ENCODE measurements at places on chromosomes 2 and 18.
A peak's percentile ranks its signal among the peaks of the same experiment; 100 is the strongest.

GRCh38 chr18:2240311-2240705, 331.0 kb downstream of the METTL4 start:
- no peak for DNase-seq

- no peak for DNase-seq
These were observed 453.9 kb upstream of the TRIB2 start for GRCh38 chr2:12262681-12263436.

DNA sequence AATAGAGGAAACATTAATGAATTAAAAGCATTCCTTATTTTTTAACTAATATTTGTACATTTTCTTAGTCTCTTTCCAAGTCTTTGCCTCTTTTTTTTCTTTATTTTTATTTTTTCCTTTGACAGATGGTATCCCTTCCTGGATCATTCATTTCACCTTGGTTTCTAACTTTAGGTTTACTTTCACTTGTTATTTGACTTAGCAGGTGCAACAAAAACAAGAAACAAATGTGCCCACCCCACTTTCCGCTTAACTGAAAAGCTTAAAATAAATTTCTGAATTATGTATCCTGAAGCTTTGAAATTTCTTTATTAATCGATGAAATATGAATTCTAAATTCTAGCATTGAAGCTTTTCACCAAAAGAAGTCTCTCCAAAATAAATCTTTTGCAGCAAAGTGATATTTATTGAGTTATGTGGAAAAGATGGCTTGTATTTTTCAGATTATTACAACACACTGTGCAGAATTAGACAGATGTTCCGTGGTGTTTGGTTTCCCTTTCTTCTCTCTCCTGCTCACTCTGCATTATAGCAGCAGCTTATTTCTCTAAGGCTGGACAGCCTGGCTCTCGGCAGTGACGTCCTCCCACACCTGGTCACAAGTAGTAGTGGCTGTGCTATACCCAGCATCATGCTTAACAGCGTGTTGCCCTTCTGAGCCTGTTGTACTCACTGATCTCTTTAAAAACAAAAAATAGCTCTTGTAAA, 99.1 kb upstream of the ZNF397 start:
- no peak for DNase-seq

DNA sequence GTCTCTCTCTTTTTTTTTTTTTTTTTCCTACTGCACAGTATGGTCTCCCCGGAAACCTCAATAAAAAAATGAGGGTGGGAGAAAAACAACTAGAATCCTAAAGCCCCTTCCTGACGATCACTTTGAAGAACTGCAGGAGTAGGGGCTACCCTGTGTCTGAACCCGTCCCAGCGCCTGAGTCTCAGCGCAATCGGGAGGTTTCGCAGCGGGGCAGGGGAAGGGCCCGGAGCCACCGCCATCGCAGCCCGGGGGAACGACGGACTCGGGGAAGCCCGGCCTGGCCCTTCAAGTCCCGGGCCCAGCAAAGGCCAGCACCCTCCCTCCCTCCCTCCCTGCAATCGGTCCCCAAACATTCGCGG, 411 bp downstream of the NARS1 start:
- peak; percentile 77 for DNase-seq

- DNase-seq = no peak
These were observed 137.0 kb downstream of the BCL11A start for GRCh38 chr2:60416221-60417008.

- peak; percentile 54 for DNase-seq
These were observed 22.3 kb downstream of the TMEM18 start for GRCh38 chr2:654896-655295.

DNA sequence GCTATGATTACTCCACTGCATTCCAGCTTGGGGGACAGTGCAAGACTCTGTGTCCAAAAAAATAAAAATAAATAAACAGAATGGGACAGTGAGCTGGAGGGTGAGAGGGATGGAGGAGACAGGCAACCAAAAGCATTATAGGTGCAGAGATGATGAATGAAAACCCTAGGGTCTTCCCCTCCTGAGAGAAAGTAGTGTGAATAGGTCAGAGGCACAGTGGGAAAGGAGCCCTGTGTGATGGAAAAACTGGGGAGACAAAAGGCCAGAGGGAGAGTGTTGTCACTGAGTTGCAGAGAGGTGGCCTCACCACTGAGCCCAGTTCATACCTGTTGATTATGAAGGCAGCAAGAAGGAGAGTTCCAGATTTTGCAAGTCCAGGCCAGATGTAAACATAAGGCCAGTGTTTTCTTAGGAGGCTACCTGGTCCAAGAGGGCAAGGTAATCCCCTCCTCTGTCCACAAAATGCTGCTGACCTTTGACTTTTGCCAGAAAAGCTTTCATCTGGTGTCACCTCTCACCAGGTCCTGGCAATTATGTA, 17.6 kb upstream of the AGFG1 start:
- no peak for DNase-seq

DNA sequence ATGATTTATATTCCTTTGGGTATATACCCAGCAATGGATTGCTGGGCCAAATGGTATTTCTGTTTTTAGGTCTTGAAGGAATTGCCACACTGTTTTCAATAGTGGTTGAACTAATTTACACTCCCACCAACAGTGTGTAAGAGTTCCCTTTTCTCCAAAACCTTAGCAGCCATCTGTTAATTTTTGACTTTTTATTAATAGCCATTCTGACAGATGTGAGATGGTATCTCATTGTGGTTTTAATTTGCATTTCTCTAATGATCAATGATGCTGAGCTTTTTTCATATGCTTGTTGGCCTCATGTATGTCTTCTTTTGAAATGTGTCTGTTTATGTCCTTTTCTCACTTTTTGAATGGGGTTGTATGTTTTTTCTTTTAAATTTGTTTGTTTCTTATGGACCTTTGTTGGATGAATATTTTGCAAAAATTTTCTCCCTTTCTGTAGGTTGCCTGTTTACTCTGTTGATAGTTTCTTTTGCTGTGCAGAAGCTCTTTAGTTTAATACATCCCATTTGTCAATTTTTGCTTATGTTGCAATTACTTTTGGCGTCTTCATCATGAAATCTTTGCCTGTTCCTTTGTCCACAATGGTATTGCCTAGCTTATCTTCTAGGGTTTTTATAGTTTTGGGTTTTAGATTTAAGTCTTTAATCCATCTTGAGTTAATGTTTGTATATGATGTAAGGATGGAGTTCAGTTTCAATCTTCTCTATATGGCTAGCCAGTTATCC, 119.7 kb upstream of the XIRP2 start:
- DNase-seq = no peak

GRCh38 chr18:48889115-48889941, 61.4 kb downstream of the SMAD7 start:
- peak; percentile 81 for DNase-seq

DNA sequence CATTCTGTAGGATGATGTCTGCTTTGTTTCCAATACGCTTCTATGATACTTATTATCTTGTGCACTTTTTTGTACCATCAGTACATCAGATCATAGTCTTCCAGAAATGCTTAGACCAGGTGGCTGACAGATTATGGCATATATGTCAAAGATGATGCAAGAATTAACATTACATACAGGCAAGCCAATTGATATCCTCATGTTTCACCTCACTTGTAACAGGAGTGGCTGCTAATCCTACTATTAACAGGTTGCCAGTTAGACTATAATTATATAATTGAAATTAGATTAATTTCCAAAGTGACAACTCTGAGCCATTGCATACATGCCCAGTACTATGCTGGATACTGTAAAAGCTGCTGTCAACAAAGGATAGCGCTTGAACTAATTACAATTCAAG, 77.2 kb downstream of the TLK1 start:
- DNase-seq = no peak

DNA sequence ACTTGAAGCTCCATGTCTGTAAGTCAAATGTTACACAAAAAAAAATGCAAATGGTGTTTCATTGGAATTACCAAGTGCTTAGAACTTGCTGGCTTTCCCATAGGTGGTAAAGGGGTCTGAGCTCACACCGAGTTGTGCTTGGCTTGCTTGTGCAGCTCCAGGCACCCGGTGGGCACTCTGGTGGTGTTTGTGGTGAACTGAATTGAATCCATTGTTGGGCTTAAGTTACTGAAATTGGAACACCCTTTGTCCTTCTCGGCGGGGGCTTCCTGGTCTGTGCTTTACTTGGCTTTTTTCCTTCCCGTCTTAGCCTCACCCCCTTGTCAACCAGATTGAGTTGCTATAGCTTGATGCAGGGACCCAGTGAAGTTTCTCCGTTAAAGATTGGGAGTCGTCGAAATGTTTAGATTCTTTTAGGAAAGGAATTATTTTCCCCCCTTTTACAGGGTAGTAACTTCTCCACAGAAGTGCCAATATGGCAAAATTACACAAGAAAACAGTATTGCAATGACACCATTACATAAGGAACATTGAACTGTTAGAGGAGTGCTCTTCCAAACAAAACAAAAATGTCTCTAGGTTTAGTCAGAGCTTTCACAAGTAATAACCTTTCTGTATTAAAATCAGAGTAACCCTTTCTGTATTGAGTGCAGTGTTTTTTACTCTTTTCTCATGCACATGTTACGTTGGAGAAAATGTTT, 97.9 kb upstream of the IL1R2 start:
- DNase-seq = no peak

GRCh38 chr2:240320204-240320993, 115.1 kb upstream of the GPC1 start:
- peak; percentile 72 for DNase-seq

DNA sequence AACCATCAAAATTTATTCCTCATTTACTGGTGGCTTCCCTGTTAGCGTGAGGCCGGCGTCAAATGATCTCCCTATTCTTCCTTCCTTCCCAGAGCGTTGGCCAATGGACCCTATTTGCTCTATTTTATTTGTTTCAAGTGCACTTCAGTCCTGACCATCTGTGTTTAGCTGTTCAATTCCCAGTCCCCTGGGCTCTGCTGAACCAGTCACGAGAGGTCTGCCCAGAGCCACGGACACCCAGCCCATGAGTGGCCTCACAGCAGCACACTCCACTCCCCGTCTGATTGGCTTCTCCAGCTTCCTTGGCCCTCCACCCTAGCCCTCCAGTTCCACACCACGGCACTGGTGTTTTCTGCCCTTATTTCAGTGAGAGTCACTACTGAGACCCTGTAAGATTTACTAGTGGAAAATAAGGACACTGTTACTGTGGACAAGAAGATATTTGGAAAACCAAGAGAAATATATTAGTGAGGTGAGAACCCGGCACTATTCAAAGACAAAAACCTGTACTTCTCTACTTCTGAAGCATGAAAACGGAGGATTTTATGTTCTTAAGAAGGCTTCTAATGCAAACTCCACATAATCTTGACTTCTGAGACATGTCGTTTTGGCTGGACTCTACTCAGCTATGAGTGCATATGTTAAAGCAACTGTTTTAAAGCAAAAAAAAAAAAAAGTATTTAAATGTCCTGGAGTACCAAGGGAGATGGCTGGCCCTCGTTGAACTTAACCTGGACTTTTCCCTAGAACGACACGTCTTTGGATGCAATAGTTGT, 86.6 kb downstream of the COL6A3 start:
- DNase-seq = no peak

DNA sequence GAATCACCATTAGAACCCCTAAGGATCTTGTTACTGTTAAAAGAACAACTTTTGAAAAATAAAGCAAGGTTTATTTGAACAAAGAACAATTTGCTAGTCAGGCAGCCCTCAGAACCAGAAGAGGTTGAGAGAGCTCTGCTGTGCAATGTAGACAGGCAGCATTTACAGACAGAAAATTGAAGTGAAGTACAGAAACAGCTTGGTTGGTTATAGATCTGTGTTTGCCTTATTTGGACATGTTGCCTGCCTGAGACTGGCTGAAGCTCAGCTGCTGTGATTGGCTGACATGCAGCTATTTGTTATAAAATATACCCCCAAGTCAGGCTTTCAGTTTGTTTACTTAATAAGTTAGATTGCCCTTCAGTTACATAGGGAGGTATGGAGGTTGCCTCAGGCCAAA, 12.5 kb downstream of the MSTN start:
- DNase-seq = no peak

DNA sequence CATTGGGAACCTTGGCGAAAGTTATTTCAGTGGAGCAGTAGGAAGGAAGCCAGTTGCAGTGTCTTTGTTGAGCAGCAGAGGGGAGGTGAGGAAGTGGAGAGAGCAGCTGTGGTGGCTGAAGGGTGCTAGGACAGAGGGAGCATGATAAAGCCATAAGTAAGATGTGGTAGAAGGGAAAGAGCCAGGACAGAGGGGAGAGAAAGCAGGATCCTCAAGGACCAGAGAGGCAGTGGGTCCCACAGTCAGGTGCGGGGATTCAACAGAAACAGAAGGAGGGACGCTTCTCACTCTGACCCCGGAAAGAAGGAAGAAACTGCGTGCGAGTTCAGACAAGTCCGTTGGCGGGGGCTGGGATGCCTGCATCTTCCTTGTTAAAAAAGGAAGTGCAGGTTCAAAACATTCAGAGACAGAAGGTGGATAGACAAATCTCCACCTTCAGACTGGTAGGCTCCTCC, at the start of gene CXCR2:
CXCR2 (plus strand) TSS at position 403 of the 455 bp plus-strand sequence. CDS start 8,774 bp downstream, outside the sequence.
- no peak for DNase-seq

DNA sequence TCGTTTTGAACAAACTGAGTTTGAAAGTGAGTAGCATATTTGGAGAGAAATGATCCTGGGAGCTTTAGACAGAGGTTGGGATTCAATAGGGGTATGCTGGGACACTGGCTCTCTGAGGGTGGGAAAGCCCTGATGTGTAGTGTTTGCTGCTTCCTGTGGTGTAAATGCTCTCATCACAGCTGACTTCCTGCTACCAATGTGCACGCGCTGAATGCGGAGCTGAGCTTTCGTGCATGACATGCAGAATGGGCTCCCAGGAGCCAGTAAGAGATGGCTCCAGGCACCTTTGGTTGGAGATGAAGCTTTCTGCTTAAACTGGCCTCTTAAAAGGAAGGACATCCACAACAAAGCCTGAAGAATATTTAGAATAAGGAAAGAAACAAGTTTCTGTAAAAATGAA, 224.1 kb upstream of the CCDC150 start:
- no peak for DNase-seq

- no peak for DNase-seq
These were observed 41.9 kb upstream of the TANC1 start for GRCh38 chr2:158926478-158926948.

- no peak for DNase-seq
These were observed 7.1 kb upstream of the FIGLA start for GRCh38 chr2:70797506-70797905.

- DNase-seq = peak; percentile 11
These were observed 52.3 kb upstream of the SNTG2 start for GRCh38 chr2:898319-898718.

DNA sequence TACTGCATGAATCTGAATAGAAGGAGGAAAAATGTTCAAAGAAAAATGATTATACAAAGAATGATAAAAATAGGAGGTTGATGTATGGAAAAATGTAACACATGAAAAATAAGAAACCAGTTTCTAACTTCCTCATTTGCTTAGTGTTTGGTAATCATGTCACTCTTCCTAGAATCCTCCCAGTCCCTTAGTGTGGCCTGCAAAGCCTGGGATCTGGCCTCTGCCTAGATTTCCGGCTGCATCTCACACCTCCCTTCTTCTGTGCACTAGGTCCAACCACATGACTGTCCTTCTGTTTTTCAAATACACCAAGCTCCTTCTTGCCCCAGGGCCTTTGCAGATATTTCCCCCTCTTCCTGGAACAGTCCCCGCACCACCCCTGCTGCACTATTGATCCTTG, 76.8 kb upstream of the RBMS1 start:
- DNase-seq = no peak

- no peak for DNase-seq
These were observed 5.2 kb upstream of the SIGLEC15 start for GRCh38 chr18:45820106-45820745.
